ENCODE measurements at places on chromosomes 4 and X. TPM values are rescaled to one million over a fixed set of nuclear protein-coding genes. Genes with fewer than 3 reads are reported as not detected.

The RHOXF2 gene
- total RNA-seq, result not detected

The XK gene
- 25.2 TPM for total RNA-seq

The GRIA3 gene
- total RNA-seq, result 0.85 TPM

DNA sequence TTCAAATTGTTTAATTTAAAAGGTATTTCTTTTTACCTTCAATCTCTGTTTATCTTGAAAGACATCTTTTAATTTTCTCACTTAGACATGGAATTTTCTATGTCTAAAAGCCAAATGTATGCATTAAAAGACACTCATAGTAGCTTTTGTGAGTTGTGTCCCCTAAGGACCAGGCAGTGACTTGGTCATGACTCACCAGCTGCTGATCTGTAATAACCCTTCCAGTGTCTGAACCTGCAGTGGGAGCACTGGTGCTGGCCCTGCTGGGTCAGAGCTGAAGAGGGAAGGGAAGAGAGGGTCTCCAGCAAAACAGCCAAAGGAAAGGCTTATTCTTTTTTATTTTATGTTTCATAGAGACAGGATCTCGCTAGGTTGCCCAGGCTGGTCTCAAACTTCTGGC, 31.1 kb upstream of the SH3D19 start:
- H3K27me3 ChIP-seq, result no peaks in the 10 kb centered on the region
- H3K36me3 ChIP-seq, result no peaks in the 10 kb centered on the region
- no peak overlapping the region for H3K4me3 ChIP-seq
- H3K27ac ChIP-seq, result no peak overlapping the region

GRCh38 chr4:187632260-187632995, 363.1 kb upstream of the ZFP42 start:
- no peak overlapping the region for H3K4me3 ChIP-seq
- DNase-seq, result no peak
- H3K4me1 ChIP-seq, result no peaks in the 10 kb centered on the region
- no peaks in the 10 kb centered on the region for H3K36me3 ChIP-seq

- no peaks in the 10 kb centered on the region for H3K4me1 ChIP-seq
- no peak overlapping the region for H3K4me3 ChIP-seq
- H3K27ac ChIP-seq, result no peak overlapping the region
- H3K27me3 ChIP-seq, result no peaks in the 10 kb centered on the region
These were observed 21.1 kb downstream of the FHIP1A start for GRCh38 chr4:151429957-151430570.
